HCT116 (cell line): ENCODE measurements at places on chromosomes 12 and 14. TPM values are rescaled to one million over a fixed set of nuclear protein-coding genes. Genes with fewer than 3 reads are reported as not detected.

The ANO4 gene
- total RNA-seq, result 1.7 TPM

The BBOF1 gene
- 4.0 TPM for total RNA-seq

The OR4N2 gene
- not detected for total RNA-seq

The GCH1 gene
- total RNA-seq, result 16.7 TPM

The GZMH gene
- total RNA-seq, result not detected

GRCh38 chr12:100745378-100746071 is 49.1 kb upstream of the ANO4 start:
- no peaks in the 10 kb centered on the region for H3K4me1 ChIP-seq
- no peak overlapping the region for H3K27ac ChIP-seq
- no peak overlapping the region for H3K4me3 ChIP-seq
- DNase-seq, result no peak
- H3K27me3 ChIP-seq, result no peaks in the 10 kb centered on the region

GRCh38 chr12:52805000-52805399 is 8.9 kb downstream of the KRT4 start:
- no peaks in the 10 kb centered on the region for H3K36me3 ChIP-seq
- H3K4me1 ChIP-seq, result peaks cover 8% of the 10 kb centered on the region; the same call in 1 of the 2 replicates
- H3K27me3 ChIP-seq, result peaks cover 10% of the 10 kb centered on the region; the same call in 1 of the 2 replicates
- H3K27ac ChIP-seq, result no peak overlapping the region

DNA sequence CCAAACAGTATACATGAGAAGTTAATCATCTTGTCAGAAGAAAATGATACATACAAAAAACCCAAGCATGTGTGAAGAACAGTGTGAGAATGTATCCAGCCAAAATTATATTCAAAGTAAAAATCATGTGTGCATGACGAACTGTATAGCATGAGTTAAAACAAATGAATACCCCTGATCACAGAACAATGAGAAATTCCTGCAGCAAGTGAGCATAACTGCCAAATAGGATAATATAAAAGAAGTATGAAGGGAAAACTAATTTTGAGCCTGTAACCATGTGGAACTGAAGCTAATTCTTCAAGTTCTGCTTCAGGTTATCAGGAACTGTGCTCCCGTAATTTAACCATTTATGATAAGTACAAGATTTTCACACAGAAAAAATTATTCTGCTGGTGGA is 56.5 kb upstream of the AMN1 start:
- H3K4me1 ChIP-seq, result no peaks in the 10 kb centered on the region
- no peak for DNase-seq
- H3K27me3 ChIP-seq, result no peaks in the 10 kb centered on the region
- H3K4me3 ChIP-seq, result no peak overlapping the region
- H3K36me3 ChIP-seq, result no peaks in the 10 kb centered on the region

DNA sequence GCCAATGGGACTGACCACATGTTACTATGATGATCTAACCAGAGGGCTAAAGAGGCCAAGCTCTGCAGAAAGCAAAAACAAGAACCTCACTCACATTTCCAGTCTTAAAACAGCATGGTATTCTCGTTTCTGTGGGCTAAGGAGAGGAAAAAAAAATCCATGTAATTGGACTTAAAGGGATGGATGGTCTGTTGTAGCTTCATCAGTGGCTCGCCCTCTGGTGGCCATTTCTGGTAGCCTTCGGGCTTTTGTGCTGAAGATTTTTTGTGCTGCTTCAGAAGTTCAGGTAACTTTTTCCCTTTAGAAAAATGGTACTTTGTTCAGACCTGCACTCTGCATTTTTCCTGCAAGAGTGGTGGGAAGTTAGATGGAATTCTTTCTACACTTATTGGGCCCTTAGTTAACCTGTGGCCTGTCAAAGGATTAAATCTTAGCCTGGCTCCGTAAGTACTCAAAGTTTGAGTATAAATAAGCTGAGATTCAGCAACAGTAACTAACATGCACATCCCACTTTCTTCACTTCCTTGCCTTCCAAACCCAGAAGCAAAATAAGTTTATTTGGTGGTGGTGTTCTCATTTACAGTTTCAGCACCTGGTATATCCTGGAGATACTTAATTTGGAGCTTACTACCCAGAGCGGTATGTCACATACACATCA is 22.3 kb downstream of the DCAF4 start:
- no peaks in the 10 kb centered on the region for H3K4me1 ChIP-seq
- no peaks in the 10 kb centered on the region; the same call in 1 of the 2 replicates for H3K36me3 ChIP-seq
- H3K4me3 ChIP-seq, result no peak overlapping the region
- H3K27ac ChIP-seq, result no peak overlapping the region
- DNase-seq, result peak; percentile 27

DNA sequence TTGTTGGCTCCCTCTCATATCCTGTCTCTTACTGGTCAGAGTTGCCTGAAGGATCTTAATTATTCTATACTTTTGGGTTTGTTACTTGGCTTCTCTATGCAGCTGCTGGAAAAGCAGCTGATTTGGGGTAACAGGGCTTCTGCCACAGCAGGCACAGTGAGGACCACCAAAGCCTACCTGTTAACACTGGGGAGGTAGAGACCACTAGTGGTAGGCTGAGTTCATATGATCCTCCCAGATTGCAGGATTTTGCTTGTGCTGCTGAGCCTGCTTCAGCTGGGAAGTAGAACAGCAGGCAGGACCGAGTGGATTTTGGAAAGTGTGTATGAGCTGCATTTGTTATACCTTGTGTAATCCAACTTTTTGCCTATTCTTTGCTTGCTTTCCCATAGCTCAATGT is 34.1 kb downstream of the RCOR1 start:
- no peaks in the 10 kb centered on the region for H3K27me3 ChIP-seq
- H3K4me1 ChIP-seq, result peaks cover 31% of the 10 kb centered on the region
- H3K36me3 ChIP-seq, result no peaks in the 10 kb centered on the region
- H3K27ac ChIP-seq, result no peak overlapping the region
- DNase-seq, result no peak
- H3K4me3 ChIP-seq, result no peak overlapping the region

GRCh38 chr14:93549595-93549994 is 118.9 kb downstream of the UNC79 start:
- H3K4me1 ChIP-seq, result no peaks in the 10 kb centered on the region
- no peaks in the 10 kb centered on the region for H3K36me3 ChIP-seq
- peaks cover 22% of the 10 kb centered on the region; the same call in 1 of the 2 replicates for H3K27me3 ChIP-seq
- no peak for DNase-seq
- H3K4me3 ChIP-seq, result no peak overlapping the region

DNA sequence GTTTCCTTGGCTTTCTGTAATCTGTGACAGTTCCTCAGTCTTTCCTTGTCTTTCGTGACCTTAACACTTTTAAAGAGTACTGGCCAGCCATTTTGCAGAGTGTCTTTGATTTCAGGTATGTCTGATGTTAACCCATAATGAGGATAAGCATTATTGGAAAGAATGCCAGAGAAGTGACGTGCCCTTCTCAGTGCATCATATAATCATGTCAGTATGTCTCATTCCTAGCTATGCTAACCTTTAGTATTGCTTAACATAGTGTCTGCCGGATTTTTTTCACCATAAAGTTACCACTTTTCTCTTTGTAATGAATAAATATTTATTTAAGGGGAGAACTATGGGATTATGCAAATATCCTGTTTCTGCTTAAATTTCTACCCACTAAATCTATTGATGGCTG is 28.5 kb downstream of the RERG start:
- no peaks in the 10 kb centered on the region for H3K36me3 ChIP-seq
- no peak overlapping the region for H3K27ac ChIP-seq
- peaks cover 17% of the 10 kb centered on the region; the same call in 1 of the 2 replicates for H3K27me3 ChIP-seq
- H3K4me1 ChIP-seq, result no peaks in the 10 kb centered on the region
- no peak for DNase-seq

DNA sequence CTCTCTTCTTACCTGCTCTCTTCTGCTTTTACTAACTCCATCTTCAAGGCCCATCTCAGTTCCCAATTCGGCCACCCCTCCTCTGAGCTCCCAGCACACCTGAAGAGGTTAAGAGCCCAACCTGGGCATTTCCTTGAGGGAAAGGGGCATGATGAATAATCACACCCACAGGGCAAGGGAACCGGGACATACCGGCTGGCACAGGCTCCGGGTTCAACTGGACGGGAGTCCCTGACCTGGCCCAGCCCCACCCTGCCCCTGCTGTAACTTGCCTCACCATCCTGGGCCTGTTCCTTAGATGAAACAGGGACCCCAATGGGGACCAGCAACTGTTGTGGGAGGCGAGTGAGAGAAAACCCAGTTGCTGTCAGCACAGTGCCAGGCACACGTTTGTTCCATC is 8.5 kb downstream of the CCDC85C start:
- no peak overlapping the region for H3K27ac ChIP-seq
- peaks cover 13% of the 10 kb centered on the region for H3K4me1 ChIP-seq
- no peaks in the 10 kb centered on the region for H3K36me3 ChIP-seq
- DNase-seq, result no peak
- no peaks in the 10 kb centered on the region for H3K27me3 ChIP-seq

DNA sequence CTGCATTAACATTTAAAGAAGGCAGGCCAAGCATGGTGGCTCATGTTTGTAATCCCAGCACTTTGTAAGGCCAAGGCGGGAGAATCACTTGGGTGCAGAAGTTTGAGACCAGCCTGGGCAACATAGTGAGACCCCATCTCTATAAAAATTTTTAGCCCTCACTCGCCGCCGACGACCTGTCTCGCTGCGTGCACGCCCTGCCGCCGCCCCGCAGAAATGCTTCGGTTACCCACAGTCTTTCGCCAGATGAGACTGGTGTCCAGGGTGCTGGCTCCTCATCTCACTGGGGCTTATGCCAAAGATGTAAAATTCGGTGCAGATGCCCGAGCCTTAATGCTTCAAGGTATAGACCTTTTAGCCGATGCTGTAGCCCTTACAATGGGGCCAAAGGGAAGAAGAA is 10.8 kb upstream of the RBMS2 start:
- H3K4me1 ChIP-seq, result peaks cover 3% of the 10 kb centered on the region; the same call in 1 of the 2 replicates
- no peaks in the 10 kb centered on the region for H3K36me3 ChIP-seq
- DNase-seq, result no peak
- H3K27ac ChIP-seq, result no peak overlapping the region
- H3K27me3 ChIP-seq, result no peaks in the 10 kb centered on the region

GRCh38 chr14:83047059-83047830 is 1513.6 kb upstream of the SEL1L start:
- H3K27ac ChIP-seq, result no peak overlapping the region
- no peaks in the 10 kb centered on the region for H3K27me3 ChIP-seq
- H3K4me1 ChIP-seq, result no peaks in the 10 kb centered on the region
- no peak overlapping the region for H3K4me3 ChIP-seq
- no peaks in the 10 kb centered on the region for H3K36me3 ChIP-seq

DNA sequence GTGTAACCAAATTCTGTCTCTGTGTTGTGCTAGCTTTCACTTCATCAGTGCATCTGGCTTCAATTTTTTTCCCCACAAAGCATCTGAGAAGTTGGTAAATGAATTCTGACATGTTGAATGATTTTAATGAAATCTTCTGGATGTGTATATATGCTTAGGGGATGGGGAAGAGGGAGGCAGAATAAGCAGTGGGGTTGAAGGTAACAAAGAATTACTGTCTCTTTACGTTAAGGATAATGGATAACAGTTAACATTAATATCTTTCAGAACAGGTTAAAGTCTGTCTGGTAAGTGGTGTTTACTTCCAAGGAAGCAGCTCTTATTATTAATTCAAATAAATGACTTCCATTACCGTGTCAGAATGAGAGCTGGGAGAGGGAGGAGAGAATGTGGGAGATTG is 261.7 kb downstream of the ERC1 start:
- peaks cover under 1% of the 10 kb centered on the region; the same call in 1 of the 2 replicates for H3K4me1 ChIP-seq
- H3K27me3 ChIP-seq, result no peaks in the 10 kb centered on the region
- no peak overlapping the region for H3K27ac ChIP-seq
- no peaks in the 10 kb centered on the region for H3K36me3 ChIP-seq
- no peak overlapping the region for H3K4me3 ChIP-seq
- no peak for DNase-seq

DNA sequence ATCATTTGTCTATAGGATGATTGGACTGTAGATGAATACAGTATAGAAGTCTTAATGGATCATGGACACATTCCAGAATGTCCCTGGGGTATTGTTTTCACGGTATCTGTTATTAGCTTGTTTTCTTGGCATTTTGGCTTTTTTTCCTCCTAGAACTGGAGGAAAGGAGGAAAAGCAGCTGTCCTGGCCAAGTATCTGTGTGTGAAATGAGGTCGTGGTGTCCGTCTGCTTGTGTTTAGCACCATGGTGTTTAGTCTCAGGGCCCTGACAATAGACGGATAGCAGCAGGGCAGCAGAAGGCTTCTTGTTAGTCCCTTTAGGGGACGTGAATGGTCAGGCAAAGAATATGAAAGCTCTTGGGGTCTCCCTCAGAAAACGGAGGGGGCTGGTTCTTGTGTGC is 21.2 kb downstream of the FGF6 start:
- no peaks in the 10 kb centered on the region for H3K4me1 ChIP-seq
- H3K4me3 ChIP-seq, result no peak overlapping the region
- no peaks in the 10 kb centered on the region for H3K36me3 ChIP-seq

DNA sequence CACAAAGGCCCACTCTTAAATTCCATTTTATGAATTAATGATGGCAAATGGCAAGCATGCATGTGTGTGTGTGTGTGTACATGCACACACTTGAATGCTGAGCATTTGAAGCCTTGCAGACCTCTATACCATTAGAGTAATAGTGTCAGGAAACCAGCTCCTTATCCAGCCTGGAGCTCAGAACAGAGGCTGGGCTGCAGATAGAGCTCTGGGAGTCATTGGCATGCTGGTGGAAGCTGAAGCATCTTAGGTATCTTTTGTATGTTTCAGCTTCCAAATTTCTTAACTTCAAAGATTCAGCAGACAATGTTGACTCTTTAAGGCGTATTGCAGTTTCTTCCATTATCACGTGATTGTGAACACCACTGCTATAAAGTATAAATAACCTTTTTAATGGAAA is 192.9 kb upstream of the ARHGAP5 start:
- no peak for DNase-seq
- H3K27me3 ChIP-seq, result no peaks in the 10 kb centered on the region
- H3K4me1 ChIP-seq, result no peaks in the 10 kb centered on the region; the same call in 1 of the 2 replicates
- no peaks in the 10 kb centered on the region for H3K36me3 ChIP-seq
- no peak overlapping the region for H3K4me3 ChIP-seq

- H3K27me3 ChIP-seq, result no peaks in the 10 kb centered on the region
- no peak for DNase-seq
- H3K27ac ChIP-seq, result no peak overlapping the region
- no peak overlapping the region for H3K4me3 ChIP-seq
These were observed 96.2 kb downstream of the FIGNL2 start for GRCh38 chr12:51752234-51752889.

- H3K27me3 ChIP-seq, result 0 out of 2 replicates have a peak, but pooled peaks cover 1% of the 10 kb centered on the region
- no peak overlapping the region for H3K4me3 ChIP-seq
- no peaks in the 10 kb centered on the region for H3K36me3 ChIP-seq
These were observed 50.5 kb downstream of the KIF26A start for GRCh38 chr14:104188727-104189400.

GRCh38 chr14:101122237-101123141 is 219.0 kb upstream of the RTL1 start:
- no peaks in the 10 kb centered on the region for H3K36me3 ChIP-seq
- H3K4me3 ChIP-seq, result no peak overlapping the region
- peaks cover 3% of the 10 kb centered on the region; the same call in 1 of the 2 replicates for H3K27me3 ChIP-seq
- no peak for DNase-seq

DNA sequence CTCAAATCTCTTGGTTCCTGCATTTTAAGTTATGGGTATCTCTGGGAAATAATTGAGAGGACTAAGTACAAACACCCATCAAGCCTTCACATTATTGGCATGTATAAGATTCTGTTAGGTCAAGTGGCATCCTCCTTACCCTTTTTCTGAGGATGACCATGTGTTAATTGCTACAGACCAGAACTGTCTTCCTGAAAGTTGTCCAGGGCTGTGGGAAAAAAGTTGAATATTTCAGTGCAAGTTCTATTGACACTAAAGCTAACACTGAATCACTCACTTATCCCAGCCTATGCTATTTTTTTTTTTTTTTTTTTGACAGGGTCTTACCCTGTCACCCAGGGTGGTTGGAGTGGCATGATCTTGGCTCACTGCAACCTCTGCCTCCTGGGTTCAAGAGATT is 130.1 kb upstream of the HIF1A start:
- H3K4me1 ChIP-seq, result peaks cover 100% of the 10 kb centered on the region
- peak overlapping the region; percentile 30; the same call in 1 of the 2 replicates for H3K4me3 ChIP-seq
- no peak for DNase-seq
- H3K27me3 ChIP-seq, result no peaks in the 10 kb centered on the region
- no peaks in the 10 kb centered on the region for H3K36me3 ChIP-seq
- H3K27ac ChIP-seq, result peak overlapping the region; percentile 97
